Panc1 (cell line): ENCODE measurements at places on chromosomes 2 and 18.

- no peak for DNase-seq
Observed at GRCh38 chr18:60358516-60358915, 14.1 kb downstream of the MC4R start.

DNA sequence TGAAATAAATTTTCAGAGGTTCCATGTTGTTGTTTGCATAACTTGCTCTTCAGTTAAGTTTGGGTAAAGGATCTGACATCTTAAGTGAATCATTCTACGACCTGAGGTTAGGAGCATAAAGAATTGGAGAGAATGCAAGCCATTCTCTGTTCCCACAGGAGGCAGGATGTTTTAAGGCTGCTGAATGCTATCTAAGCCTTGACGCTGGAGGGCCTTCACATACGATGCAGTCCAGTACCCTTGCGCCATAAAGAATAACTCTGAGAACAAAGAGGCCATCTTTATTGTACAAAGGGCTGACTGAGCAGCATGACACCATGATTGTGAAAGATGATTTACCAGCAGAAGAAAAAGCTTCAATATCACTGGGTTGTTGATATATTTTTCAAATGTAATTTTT lies 198.4 kb downstream of the NYAP2 start:
- no peak for DNase-seq

GRCh38 chr2:235747001-235747785 lies 253.3 kb downstream of the AGAP1 start:
- no peak for DNase-seq

GRCh38 chr2:165897074-165897473 lies 56.5 kb downstream of the TTC21B start:
- no peak for DNase-seq

- DNase-seq, result no peak
Observed at GRCh38 chr2:3045318-3045921, 332.2 kb downstream of the EIPR1 start.

GRCh38 chr2:152499896-152500735 lies 165.1 kb downstream of the FMNL2 start:
- DNase-seq, result no peak

DNA sequence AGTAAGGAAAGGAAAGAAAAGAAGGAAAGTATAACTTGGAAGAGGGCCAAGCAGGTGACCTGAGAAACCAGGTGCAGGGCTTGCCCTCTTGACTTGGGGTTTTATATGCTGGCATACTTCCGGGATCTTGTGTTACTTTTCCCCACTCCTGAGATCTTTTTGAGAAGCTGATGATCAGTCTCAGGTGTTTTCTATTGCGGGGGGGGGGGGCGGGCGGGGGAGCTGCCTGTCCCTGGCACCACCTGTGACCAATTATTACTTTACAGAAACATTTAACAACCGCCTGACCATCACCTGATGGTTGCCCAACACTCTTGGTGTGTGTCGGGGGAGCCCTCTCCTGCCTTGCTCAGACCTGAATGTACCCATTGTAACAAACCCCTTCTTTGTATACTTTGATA lies 6.9 kb upstream of the CASP10 start:
- DNase-seq, result no peak

DNA sequence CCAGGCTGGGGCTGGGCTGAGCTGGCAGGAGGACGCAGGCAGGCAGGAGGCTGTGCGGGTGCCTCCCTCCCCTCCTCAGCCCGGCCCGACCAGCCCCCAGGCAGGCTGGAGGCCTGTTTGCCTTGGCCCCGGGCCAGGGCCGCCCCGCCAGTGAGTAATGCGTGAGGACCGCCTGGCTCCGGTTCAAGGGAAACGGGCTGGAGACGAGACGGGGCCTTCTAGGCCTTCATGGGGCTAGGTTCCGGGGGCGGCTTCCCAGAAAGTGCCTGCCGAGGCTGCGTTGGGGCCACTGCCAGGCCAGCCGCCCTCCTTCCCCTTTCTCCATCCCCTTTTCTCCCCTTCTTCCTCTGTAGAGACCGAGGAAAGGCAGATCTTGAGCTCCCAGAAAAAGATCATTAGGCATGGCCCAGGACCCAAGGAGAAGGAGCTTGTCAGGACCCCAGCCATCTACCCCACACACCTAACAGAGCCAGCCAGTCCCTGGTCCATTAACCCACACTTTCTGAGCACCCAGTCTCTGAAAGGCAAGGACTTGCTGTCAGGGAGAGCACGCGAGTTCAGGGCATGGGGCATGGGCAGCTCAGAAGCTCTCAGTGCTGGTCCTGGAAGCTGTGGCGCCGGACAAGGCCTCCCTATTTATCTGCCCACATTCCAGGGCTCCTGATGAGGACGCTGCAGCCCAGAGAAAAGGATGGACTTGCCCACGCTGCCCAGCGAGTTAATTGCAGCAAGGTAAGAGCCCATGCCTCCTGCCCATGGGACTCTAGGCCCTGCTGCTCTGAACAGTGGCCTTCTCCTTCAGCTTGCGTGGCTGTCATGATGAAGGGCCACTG lies 48.5 kb downstream of the SMAD7 start:
- no peak for DNase-seq

- no peak for DNase-seq
Observed at GRCh38 chr2:38610851-38611801, 8.4 kb upstream of the HNRNPLL start.

DNA sequence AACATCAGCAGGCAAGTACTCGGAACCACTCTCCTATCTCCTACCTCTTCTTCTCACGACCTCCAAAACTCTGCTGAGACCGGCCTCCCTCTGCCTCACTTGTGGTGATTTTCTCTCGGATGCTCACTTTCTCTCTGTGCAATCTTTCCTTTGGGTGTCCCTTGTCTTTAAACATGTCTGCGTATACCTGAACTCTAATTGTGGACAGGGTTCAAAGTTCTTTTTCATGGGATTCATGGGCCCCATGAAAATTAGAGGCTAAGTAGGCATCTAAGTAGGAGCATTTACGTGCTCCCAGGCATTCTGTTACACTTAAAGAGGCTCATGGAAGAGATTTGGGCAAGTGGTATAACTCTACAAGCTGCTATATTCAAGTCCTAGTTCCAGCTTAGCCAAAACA lies 2.1 kb upstream of the PPP1CB start:
- no peak for DNase-seq

DNA sequence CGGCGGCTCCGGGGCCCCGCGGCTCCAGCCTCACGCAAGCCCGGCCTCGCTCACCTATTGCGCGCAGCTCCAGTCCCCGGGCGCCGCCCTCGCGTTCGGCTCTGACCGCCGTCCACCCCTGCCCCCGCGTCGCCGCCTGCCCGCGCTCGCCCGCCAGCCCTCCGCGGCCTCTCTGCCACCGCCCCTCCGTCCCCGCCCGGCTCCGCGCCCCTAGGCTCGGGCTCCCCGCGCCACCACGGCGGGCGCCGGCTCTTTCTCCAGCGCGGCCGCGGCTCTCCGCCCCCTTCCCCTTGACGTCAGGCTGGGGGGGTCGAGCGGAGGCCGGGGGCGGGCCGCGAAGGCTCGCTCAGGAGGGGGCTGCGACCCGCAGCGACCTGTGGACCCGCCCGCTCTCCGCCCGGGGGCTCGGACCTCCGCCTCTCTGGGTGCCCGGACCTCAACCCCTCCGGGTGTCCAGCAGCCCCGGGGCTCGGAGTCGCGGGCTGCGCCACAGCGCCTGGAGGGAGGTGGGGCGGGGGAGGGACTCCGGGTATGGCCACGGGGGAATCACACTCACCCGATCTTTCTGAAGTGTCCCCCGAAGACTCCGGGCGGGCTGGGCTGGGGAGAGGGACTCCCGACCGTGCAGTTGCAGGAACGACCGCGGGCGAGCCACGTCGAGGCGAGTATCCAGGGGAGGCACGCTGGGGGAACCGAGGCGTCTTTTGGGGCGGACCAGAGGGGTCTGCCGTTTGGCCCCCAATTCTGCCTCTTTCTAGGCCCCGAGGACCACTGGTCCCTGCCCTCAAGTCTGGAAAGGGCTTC lies at the start of gene SEMA4C:
SEMA4C (minus strand) TSS at position 259 of the 804 bp plus-strand sequence. CDS start 2,194 bp downstream, outside the sequence.
- DNase-seq, result no peak

- no peak for DNase-seq
Observed at GRCh38 chr2:62215306-62216064, 19.6 kb downstream of the B3GNT2 start.

DNA sequence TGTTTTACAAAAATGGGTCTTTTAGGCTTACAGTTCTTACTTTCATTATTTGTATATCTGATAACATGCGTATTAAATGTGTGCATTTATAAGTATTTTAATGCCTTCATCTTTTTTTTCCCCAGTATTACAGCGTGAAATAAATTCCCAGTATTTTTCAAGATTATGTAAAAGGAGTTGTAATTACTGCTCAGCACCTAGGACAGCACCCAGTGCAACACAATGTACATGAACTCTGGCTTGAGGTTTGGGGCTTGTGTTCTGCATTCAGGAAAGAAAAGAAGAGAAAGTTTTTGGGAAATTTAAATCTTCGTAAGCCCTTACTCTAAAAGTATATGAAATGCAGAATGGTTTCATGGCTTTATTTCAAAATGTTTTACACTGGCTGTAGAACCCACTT lies 16.7 kb downstream of the ZNF638 start:
- no peak for DNase-seq

DNA sequence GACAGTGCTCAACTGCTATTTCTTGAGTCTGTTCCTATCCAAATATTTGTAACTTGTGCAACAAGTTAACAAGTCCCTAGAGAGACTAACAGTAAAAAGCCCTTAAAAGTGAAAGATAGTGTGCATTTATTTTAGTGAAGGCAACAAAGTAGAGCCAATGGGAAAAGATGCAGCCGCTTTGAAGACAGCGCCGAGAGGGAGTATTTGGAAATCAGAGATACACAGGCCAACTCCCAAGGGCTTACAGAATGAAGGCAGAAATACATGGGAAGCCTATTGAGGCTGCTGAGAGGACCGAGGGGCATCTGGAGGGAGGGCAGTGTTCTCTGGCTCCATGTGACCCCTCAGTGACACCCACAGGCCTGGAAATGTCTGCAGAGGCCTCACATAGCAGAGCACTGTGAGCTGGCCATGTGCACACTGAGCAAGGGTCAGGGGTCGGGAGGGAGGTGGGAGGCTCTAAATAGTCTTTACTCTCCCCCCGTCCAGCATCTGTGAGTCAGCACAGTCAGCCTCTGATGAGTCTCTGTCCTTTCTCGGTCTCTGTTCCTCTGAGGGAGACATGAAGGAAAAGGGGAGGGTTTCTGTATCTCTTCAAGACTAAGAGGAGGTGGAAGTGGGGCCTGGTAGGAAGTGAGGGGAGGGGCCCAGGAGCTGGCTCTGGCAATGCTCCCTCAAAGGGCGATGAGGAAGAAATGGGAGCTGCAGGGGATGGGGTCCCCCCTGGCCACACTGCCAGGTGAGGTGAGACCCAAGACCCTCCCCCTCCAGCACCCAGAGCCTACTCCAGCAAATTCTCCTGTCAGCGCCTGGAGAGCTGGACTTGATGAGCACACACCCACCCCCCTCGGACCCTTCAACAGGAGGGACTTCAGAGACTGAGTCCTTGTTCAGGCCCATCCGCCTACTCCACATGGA lies 133.6 kb downstream of the SP3 start:
- no peak for DNase-seq

- no peak for DNase-seq
Observed at GRCh38 chr18:10274301-10274700, 180.1 kb upstream of the APCDD1 start.

DNA sequence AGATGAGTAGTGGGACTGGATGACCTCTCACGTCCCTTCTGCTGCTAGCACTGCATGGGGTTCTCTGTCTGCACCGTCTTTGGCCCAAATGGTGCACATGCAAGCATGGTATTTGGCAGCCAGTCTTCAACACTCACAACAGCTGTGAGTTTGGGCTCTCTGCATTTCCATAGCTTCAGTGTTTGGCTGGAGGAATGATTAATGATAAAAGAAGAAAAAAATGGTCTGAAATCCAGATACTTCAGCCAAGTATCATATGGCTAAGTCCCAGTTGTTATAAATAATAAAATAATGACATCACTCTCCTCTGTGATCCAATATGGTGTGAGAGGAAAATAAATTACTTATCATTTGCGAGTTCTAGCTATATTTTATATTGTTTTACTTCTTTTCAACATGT lies 173.3 kb downstream of the DCDC2C start:
- no peak for DNase-seq

- no peak for DNase-seq
Observed at GRCh38 chr2:112217854-112218253, 37.0 kb downstream of the ZC3H8 start.

- no peak for DNase-seq
Observed at GRCh38 chr18:61308004-61308403, 25.2 kb upstream of the CDH20 start.

- no peak for DNase-seq
Observed at GRCh38 chr18:63321291-63321690, 1.7 kb upstream of the BCL2 start.

DNA sequence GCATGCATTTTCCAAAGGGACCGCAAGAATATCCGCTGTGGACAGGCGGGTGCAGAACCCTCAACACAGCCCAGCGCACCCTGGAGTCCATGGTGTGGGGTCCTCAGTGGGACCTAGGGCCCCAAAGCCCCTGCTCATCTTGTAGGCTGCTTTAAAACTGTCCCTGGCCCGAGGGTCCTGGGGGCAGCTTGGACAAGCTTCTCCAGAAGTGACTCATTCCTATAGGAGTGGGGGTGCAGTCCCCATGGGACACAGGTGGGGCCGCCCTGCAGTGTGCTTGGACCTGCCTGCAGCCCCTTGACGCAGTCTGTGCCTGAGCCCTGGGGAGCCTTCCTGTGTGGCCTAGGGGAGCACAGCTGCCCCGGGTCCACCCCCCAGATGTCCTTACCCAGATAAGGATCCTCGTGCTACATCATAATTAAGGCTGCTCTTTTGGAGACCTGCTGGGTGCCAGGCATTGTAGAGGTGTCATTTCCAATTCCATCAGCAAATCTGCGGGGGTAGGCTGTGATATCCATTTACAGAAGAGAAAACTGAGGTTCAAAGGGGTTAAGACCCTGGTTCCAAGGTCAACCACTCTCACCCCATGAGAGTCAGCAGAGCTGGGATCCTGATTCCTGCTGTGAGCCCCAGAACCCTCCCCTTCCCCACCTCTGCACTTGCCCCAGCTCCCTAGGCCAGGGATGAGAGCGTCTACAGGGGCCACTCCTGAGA lies 1.7 kb upstream of the HS6ST1 start:
- DNase-seq, result no peak

GRCh38 chr2:226791056-226791486 lies 8.5 kb downstream of the IRS1 start:
- DNase-seq, result no peak

GRCh38 chr2:207960090-207960489 lies 65.2 kb downstream of the PLEKHM3 start:
- DNase-seq, result no peak

- no peak for DNase-seq
Observed at GRCh38 chr2:221465776-221466175, 106.3 kb downstream of the EPHA4 start.

DNA sequence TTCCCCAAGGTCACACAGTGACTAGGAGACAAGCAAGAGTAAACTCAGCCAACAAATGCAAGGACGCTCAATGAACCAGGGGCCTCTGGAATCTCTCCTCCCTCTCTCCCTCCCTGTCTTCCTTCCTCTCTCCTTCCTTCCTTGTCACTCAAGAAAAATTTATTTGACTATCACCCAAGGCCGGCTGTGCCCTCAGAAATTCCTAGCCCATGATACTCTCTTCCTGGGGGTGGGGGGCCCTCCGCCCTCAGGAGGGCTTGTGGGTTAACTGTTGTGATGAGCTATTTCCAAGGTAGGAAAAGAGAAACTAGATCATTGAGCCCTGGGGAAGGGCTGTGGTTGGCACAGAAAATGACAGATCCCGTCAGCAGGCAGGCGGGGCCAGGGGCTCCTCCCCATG lies 21.7 kb downstream of the INHBB start:
- DNase-seq, result no peak
